Psoas muscle (tissue), 8 donors: ENCODE measurements at places on chromosomes 16 and 17. TPM values are rescaled to one million over a fixed set of nuclear protein-coding genes. Genes with fewer than 3 reads are reported as not detected.

The PRR35 gene
- total RNA-seq: not detected

The PPP1R27 gene
- 2,217 TPM for total RNA-seq

The RAB37 gene
- 0.78 TPM for total RNA-seq

The TNK1 gene
- total RNA-seq: 0.82 TPM

The ZFPM1 gene
- total RNA-seq: 2.7 TPM

The CMTM1 gene
- 0.76 TPM for total RNA-seq

The KRTAP3-1 gene
- total RNA-seq: not detected

The ABCA3 gene
- 8.6 TPM for total RNA-seq

The LITAFD gene
- not detected for total RNA-seq

The KIF2B gene
- not detected for total RNA-seq

The GUCY2D gene
- not detected for total RNA-seq

The MSLN gene
- not detected for total RNA-seq
